Osteocyte (in vitro differentiated cells): ENCODE measurements at places on chromosomes 11 and 22. TPM values are rescaled to one million over a fixed set of nuclear protein-coding genes. Genes with fewer than 3 reads are reported as not detected.

DNA sequence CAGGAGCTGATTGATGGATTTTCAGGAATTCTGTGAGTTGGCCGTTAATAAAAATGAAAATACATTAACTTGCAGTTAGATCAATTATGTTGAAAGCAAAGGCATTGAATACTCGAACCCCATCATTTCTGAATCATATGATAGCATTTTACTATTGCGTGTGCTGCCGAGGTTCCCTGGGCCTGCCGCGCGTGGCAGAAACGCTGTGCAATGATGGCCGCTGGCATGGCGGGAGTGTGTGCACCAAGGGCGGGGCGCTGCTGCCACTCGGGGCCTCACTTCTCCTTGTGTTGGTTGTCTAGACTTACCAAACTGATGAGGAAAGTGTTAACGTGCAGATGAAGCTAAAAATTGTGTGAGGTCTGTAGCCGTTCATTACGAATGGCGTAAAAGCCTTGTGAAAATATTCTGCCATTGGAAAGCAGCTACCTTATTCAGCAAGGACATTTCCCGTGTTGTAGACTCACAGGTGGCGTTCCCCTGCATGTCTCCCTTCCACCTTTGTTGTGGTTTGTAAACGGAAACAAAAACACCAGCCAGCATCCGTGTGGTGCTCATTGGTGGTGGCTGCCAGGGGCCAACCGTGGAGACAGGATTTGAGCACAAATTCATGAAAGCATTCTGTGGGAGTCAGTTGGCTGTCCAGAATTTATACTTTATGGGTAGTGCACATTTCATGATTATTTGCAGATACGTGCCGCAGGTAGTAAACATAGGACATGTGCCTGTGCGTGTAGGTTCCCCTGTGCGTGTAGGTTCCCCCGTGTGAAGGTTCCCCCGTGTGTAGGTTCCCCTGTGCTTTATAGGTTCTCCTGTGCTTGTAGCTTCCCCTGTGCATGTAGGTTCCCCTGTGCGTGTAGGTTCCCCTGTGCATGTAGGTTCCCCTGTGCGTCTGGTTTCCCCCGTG is 5.9 kb upstream of the GRAMD4 start:
- H3K27me3 ChIP-seq = no peaks in the 10 kb centered on the region
- no peaks in the 10 kb centered on the region for H3K36me3 ChIP-seq
- H3K4me1 ChIP-seq = peaks cover 37% of the 10 kb centered on the region
- DNase-seq = no peak

The RAG1 gene
- 0.46 and 0.55 TPM in 2 replicates for total RNA-seq

DNA sequence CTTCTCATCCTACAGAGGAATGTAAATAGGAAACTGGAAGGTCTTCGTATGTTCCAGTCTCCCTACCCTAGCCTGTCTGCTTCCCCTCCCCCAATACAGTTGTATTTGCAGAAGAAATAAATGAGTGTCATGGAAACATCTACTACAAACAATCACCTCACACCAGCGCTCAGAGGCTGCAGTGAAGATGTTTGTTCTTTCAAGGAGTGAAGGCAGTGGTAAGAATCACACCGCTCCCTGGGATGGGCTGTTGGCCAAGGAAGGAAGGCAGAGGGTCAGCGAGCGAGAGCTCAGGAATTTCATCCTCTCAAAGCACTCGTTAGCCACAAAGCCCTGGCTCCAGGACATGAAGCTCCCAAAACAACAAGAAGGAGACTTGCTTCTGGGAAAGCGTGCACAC is 1.1 kb upstream of the IGSF9B start:
- no peak for DNase-seq
- H3K36me3 ChIP-seq = no peaks in the 10 kb centered on the region
- H3K4me3 ChIP-seq = peak overlapping the region; percentile 83
- H3K27me3 ChIP-seq = peaks cover 67% of the 10 kb centered on the region
- no peak overlapping the region for H3K27ac ChIP-seq
- peaks cover 15% of the 10 kb centered on the region for H3K4me1 ChIP-seq

The DDIAS gene
- 2.5 and 2.9 TPM in 2 replicates for total RNA-seq

DNA sequence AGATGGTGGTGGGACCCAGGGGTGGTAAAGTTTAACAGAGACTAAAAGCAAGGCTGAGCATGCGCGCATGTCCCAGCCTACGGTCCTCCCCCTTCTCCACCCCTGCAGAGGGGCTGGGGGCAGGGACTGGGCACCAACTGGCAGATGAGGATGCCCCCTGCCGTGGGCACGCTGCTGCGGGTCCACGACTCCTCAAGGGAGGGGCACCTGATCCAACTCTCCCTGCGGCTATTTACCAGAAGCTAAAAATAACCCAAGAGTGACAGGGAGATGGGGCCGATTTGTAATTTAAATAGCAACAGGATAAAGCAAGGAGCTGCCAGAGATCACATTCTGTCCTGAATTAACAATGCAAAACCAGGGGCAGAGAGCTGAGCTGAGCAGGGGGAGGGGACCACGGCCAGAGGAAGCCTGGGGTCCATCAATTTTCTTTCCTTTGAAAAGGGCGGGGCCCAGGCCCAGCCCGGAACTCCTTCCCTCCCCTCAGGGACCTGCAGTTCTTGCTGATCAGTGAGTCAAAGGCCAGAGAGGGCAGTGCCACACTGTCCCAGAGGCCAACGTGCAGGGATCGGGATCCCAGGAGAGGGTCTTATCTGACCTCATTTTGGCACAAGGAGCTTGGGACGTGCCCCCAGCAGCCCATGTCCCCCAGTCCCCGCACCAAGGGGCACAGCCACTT is 8.1 kb upstream of the DGKZ start:
- H3K36me3 ChIP-seq = no peaks in the 10 kb centered on the region
- H3K4me3 ChIP-seq = peak overlapping the region; percentile 48
- peaks cover 9% of the 10 kb centered on the region for H3K27me3 ChIP-seq
- DNase-seq = peak; percentile 92

- peaks cover 19% of the 10 kb centered on the region for H3K4me1 ChIP-seq
- H3K27ac ChIP-seq = no peak overlapping the region
- DNase-seq = no peak
- peaks cover 4% of the 10 kb centered on the region for H3K27me3 ChIP-seq
- H3K36me3 ChIP-seq = peaks cover 10% of the 10 kb centered on the region
These were observed 39.0 kb downstream of the PAMR1 start for GRCh38 chr11:35486446-35486845.

The DDI1 gene
- total RNA-seq = not detected in 2 replicates
